Stimulated activated CD4-positive, alpha-beta T cell treated with anti-CD3 and anti-CD28 coated beads, TNF-alpha, amount 100 ng/mL, for 4 hours (primary cell): ENCODE measurements at places on chromosomes 3 and 15.

DNA sequence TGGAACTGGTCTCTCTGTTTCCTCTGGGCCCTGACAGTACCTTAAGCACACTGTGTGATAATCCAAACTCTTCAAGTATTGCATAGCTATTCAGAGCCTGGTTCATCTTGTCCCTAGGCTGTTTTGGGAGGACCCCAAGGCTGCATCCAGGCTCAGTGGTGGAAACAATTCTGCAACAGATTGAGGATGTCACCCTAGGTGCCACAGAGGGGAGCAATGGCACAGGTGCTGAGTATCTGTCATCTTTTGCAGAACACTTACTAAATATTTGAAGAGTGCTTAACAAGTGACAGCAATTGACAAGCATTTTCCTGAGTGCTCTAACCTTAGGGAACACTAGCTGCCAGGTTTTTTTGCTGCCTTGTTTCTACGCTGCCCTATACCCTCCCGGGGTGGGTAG, 27.8 kb downstream of the STARD5 start:
- no peak for DNase-seq

DNA sequence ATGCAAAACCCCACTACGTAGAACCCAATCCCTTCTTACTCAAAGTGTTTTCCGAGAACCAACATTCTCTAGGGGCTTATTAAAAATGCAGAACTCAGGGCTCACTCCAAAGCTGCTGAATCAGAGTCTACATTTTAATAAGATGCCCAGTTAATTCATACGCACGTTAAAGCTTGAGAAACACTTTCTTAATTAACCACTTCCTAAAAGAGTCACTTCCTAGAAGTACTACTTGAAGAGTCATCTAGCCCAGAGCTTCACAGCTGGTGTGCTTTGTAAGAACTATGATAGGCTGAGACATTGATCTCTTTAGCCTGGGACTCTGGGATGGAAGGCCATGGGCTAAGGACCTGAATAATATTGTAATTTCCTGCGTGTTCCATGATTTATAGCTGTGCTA, 9.0 kb downstream of the COL6A5 start:
- no peak for DNase-seq

- no peak for DNase-seq
These were observed 419.3 kb downstream of the MAGI1 start for GRCh38 chr3:65619451-65619881.

- DNase-seq = no peak
These were observed 3.4 kb upstream of the CPOX start for GRCh38 chr3:98596541-98597500.

- no peak for DNase-seq
These were observed 19.9 kb downstream of the NOX5 start for GRCh38 chr15:69034352-69034751.

DNA sequence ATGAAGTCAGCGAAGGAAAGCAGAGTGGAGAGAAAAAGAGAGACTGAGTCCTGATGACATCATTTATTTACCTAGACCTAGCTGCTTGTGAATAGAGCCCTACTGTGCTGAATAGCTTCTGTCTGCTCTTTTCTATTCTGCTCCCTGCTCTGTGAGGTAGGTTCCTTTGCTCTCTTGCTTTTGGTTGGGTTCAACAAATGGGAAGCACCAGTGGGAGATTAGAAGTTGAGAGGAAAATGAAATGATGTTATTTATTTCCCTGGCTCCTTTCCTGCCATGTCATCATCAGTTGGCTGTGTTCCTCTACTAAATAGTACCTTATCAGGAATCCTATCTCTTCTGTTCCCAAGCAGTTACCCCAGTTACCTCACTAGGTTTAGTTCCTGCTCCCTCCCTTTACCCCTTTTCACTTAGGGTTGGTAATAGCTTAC, 23.5 kb downstream of the DTWD1 start:
- no peak for DNase-seq

DNA sequence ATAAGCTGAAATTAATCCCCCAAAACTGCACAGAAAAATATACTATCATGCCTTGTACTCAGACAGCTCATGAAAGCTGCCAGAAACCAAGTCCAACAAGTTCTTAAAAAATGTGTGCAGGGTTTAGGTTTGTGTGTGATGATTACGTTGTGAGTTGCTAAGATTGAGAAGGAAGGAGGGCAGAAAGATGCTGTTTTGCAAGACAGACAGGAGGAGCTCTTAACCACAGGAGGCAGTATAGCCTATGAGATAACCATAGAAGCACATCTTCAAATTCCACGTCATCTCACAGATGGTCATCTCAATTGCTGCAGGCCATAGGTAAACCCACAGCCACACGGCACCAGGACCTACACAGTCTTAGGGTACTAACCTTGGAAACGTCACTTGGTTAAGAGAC, 191.9 kb downstream of the STT3B start:
- DNase-seq = no peak

- DNase-seq = no peak
These were observed 476.9 kb downstream of the ZNF385D start for GRCh38 chr3:21274079-21274571.

DNA sequence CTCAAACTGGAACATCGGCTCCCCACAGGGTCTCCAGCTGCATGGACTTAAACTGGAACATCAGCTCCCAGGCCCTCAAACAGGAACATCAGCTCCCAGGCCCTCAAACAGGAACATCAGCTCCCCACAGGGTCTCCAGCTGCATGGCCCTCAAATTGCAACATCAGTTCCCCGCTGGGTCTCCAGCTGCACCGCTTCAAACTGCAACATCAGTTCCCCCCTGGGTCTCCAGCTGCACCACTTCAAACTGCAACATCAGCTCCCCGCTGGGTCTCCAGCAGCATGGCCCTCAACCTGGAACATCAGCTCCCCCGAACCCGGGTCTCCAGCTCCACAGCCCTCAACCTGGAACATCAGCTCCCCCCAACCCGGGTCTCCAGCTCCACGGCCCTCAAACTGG, 82.0 kb downstream of the TFRC start:
- DNase-seq = no peak

DNA sequence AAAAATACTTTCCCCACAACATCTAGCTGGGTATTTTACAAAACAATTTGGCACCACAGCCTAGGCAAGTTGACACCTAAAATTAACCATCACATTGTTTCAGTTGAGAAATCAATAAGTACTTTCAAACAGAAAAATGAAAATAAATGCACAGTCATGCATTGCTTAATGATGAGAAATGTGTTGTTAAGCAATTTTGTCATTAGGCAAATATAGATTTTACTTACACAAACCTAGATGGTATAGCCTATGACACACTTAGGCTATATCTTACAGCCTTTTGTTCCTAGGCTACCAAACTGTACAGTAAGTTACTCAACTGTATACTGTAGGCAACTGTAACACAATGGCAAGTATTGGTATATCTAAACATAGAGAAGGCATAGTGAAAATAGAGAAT, 608.6 kb upstream of the BCHE start:
- no peak for DNase-seq

DNA sequence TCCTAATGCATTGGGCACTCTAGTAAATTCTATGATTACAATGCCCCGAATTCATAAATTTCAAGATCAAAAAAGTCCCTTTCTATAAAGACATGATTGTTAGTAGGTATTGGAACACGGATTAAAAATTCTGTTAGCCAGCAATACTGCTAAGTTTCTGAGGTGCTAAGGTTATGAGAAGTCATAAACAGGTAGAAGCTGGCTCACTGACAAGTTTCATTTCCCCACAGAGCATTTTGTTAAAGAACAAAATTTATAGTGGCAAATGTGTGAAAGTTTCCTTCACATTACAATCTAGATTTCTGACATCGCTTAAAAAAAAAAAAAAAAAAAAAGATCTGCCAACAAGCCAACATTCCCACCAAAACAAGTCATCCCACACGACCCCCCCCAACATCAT, 12.4 kb upstream of the MAN2C1 start:
- DNase-seq = no peak

GRCh38 chr3:15512166-15512565, 9.3 kb downstream of the COLQ start:
- DNase-seq = no peak

DNA sequence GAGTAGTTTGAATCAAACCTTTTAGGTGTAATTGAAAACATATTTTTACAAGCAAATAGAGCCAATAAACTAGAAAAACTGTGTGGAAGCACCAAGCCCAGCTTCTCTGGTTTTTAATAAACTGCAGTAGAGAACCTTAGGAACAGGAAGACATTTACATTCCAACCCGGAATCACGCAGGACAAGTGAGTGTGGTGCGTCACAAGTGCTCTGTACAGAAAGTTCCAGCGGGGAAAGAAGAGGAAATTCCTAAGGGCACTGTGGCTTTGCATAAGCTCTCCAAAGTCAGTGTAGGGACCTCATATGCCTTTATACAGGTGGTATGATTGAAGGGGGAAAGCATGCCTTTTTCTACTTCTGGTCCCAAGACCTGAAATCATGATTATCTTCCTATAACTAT, 21.6 kb downstream of the COL8A1 start:
- DNase-seq = no peak

GRCh38 chr3:133984975-133985374, 44.8 kb downstream of the SLCO2A1 start:
- DNase-seq = no peak

DNA sequence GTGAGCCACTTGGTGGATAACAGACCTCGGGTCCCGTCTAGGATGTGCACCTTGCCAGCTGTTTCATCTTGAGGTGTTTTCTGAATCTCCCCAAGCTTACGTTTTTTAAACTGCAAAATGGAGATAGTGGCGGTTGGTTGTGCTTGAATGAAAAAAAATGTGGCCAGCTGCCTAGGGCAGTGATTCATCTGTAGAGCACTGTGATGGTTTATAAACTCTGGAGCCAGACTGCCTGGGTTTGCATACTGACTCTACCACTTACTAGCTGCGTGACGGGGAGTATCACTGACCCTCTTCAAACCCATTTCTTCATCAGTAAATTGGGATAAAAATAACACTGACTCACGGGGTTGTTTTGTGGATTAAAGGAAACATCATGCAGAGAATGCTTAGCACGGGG, 159.1 kb downstream of the CHL1 start:
- DNase-seq = no peak

- DNase-seq = no peak
These were observed 47.0 kb upstream of the GK5 start for GRCh38 chr3:142272200-142272891.

DNA sequence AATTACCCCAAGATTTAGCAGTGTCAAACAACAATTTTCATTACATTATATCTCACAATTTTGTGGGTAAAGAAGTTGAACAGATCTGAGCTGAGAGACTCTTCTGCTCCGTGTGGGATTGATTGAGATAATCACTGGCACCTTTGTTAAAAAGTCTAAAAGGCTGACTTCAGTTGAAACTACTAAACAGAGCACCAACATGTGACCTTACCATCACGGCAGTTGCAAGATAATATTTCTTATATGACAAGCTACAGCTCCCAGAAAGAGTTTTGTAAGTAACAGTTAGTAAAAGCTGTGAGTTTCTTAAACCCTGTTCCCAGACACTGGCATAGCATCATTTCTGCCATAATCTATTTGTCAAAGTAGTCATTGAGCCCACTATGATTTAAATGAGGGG, 25.0 kb downstream of the CGGBP1 start:
- DNase-seq = no peak

DNA sequence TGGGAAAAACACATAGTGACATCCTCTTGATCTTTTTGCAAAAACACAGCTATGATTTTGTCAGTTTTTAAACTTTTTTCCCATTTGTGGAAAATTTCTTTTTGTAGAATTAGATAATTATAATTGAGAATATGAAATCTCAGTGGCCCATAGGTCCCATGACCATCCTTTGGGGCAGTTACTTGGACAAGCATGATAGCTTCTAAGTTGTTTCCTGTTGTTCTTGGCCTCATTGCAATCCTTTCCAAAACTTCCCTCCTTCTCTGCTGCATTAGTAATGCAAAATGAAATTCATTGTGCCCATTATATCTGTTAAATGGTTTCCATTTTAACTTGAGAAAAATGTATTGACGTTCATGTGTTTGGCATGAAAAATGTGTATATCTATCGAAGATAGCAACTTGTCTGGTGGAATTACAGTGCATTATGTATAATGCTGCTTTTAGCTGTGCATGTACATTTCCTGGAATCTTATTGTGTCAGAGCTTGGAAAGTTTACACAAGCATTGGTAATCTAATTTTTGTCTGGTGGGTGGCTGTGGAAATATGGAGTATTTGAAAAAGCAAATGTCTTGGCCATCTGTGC, 70.0 kb downstream of the MDFIC2 start:
- no peak for DNase-seq

- DNase-seq = no peak
These were observed 5.2 kb downstream of the TPRA1 start for GRCh38 chr3:127585163-127585812.

GRCh38 chr3:9911863-9912262, 5.0 kb upstream of the IL17RC start:
- no peak for DNase-seq

DNA sequence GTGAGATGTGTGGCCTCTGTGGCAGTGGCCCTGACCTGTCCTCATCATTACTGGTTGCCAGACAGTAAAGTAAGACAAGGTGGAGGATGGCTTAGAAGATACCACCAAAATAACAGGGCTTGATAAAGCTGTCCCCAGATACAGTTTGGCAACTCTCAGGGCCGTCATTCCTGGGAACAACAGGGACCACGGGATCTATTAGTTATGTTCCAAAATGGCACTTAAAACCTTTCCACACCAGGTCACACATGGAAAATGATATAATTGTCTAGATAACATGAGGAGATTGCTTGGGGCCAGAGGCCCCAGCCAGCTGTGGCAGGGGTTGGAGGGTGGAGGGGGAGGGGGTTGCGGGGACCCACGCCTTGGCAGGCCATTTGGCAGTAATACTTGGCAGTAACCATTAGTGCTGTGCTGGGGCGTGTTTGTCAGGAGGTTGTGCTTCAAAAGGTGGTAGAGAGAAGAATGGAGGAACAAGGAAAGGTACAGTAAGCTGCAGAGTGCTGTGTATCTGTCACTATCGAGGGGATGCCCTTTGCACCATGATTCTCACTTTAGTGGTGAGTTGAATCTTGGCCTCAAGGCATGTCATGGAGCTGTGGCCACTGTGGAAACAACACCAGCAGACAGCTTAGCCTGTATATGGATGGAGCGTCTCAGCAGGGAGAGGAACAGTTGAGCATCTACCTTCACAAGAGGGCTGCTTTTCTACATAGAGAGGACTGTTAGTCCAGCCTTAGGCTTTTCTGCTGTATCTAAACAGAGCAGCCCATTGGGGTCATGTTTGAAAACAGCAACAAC, 14.0 kb downstream of the PLCL2 start:
- DNase-seq = no peak

DNA sequence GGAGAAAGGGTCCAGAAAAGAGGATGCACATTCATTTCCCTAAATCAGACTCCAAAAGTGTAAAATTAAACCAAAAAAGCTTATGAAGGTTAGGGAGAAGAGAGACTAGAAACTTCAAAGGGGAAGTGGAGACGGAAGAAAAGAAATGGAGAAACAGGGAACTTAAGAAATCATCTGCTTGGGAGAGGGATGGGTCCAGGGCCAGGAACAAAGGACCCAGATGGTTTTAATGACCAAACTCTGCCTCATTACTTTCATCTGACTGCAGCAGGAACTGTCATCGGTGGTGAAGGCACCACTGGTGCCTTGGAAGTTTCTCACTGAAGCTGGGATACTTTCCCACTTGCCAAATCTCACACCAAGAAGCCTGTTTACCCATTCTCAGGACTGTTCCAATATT, 70.5 kb upstream of the SLC4A7 start:
- no peak for DNase-seq
